ENCODE measurements at places on chromosomes 2 and 18.

- no peak for DNase-seq
These were observed 93.3 kb upstream of the EML6 start for GRCh38 chr2:54629914-54630857.

- DNase-seq = no peak
These were observed 391.0 kb upstream of the RAB12 start for GRCh38 chr18:8218197-8218596.

DNA sequence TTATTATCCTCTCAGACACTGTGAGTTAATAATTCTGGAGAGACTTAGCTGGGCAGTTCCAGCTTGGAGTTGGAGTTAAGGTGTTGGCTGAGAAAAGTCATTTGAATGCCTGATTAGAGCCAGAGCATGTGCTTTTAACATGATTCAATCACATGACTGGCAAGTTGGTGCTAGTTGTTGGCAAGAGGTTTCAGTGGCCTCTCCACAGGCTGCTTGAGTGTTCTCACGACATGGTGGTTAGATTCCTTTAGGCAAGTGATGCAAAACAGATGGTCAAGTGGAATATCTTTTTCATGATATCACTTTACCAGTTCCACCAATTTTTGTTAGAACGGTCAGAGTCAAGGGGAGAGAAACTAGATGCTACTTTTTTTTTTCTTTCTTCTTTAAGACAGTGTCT is 262.7 kb upstream of the FN1 start:
- DNase-seq = no peak

- no peak for DNase-seq
These were observed 152.2 kb downstream of the ESCO1 start for GRCh38 chr18:21448299-21448698.

DNA sequence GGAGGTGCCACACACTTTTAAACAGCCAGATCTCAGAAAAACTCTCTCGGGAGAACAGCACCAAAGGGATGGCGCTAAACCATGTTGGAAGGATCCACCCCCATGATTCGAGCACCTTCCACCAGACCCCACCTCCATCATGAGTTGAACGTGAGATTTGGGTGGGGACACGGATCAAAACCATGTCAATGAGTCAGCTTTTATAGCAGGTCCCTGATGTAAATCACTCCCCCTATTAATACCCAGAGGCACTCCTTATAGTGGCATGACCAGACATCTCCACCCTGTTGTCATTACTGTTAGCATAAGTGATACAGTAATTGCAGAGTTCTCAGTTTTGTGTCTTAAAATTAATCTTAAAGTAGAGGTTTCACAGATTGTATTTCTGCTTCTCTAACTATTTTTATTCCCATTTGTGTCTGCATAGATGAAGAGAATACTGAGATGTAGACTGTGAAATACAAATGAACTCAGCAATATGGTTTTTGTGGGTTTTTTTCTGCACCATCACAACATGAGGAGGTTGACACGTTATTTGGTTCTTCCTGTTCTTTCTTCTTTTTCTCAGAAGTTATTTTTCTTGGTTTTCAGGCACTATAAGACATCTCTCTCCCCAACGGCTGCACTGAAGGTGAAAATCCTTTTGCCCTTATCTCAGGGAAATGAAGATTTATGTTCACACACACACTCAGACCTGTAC is 218.2 kb downstream of the ARL4C start:
- no peak for DNase-seq

GRCh38 chr18:36297417-36298125 is at the start of gene FHOD3:
FHOD3 (plus strand) TSS chr18:36297713; CDS start chr18:36297836, 123 bp downstream.
- DNase-seq = peak; percentile 40

DNA sequence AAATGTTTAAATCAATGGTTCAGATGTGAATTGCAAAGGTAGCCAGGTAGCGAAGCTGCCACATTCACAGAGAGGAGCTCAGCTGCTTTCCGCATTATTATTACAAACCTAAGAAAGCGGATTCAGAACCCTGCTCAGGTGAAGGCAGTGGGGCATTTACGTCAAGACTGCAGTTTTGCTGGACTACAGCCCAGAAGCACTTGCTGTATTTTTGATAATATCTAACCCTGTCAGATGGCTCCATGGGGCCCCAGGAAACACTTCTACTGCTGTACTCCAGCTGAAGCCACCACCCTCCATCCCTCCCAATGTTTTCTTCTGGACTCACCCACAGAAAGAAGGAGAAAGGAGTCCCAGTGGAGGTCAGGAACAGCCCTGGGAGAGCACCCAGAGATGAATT is 96.9 kb downstream of the TPO start:
- no peak for DNase-seq

All from cortex of kidney (tissue), 1 donor.